ENCODE measurements at places on chromosomes 12 and 14.

DNA sequence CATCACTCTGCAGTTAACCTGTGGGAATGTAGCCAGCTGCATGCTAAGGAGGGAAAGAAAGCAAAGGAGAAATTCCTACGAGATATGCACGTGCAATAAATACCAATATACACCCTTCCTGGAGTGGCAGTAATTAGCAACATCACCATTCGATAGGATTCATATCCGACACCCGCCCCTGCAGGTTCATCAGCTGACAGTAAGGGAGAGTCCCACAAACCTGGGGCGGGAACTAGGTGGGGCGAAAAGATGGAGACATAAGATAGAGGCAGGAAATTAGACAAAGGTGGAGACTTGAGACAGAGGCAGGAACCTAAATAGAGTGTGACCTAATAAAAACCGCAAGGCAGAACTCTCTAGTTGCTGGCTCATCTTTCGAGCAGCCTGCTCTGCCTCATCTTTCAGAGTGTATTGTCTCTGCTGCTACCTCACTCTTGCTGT, 51.6 kb downstream of the PLEKHG3 start:
- peak; percentile 81 for DNase-seq

- no peak for DNase-seq
Measured at GRCh38 chr14:68543516-68543915, 249.4 kb downstream of the ZFP36L1 start.

GRCh38 chr14:94405486-94405885, 17.1 kb upstream of the SERPINA1 start:
- no peak for DNase-seq

DNA sequence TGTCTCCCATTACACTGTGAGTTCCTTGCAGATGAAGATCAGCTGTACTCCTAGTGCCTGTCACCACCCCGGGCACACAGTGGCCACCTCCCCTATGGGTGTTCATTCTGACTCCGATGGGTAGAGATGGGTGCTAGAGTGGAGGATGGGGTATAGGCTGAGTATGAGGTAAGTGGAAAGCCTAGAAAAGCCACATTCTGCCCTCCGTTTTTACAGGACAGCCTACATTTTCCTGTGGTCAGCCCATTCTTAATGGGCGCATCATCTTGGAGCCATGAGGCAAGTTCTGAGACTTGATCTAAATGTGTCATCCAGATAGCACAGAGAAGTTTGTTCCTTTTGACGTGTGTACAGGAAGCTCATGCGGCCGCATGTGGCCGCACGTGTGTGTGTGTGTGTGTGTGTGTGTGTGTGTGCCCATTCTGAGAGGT, 166.7 kb upstream of the HIF1A start:
- no peak for DNase-seq

- peak; percentile 82 for DNase-seq
Measured at GRCh38 chr12:47828976-47829482, 9.3 kb upstream of the HDAC7 start.

- DNase-seq, result no peak
Measured at GRCh38 chr14:49405291-49405690, 180.9 kb downstream of the RPS29 start.

DNA sequence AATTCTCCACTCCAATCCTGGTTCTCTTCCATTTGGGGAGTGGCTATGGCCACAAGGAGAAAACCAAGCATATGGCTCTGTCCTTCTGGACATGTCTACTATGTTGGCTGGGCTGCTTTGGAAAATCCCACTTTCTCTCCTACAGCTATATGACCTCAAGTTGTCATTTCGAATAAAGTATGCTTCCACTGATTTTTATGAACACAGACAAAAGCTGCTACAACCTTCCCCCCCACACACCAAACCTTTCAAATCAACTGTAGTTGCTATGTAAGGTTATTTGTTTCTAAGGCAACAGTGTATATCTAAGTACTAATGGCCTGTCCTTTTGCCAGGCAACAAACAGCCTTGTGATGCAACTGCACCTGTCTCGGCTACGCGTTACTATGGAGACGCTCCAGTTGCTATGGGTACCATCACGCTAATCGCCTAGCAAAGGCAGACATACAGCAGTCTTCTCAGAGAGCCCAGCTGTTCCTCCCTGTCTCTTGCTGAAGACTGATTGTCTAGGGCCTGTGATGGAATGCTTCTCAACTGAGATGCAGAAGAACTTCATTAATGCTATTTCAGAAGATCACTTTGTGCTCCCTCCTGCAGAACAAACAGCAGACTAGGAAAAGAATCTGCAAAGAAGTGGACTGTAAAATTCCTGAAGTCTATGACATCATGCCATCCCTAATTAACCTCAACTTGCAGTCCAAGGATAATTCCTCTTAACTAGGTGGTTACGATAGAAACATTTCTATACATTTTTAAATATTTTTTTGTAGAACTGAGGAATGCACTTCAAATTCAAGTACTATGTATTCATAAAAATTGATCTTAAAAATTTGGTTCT, 67.6 kb downstream of the FOXN3 start:
- DNase-seq, result peak; percentile 53

GRCh38 chr12:8508910-8509841, 4.1 kb upstream of the CLEC4D start:
- no peak for DNase-seq

- no peak for DNase-seq
Measured at GRCh38 chr12:95205016-95205624, 12.1 kb downstream of the FGD6 start.

- peak; percentile 44 for DNase-seq
Measured at GRCh38 chr14:102320033-102320660, 601 bp downstream of the ZNF839 start.

- no peak for DNase-seq
Measured at GRCh38 chr12:79406993-79407392, 283.8 kb downstream of the PAWR start.

DNA sequence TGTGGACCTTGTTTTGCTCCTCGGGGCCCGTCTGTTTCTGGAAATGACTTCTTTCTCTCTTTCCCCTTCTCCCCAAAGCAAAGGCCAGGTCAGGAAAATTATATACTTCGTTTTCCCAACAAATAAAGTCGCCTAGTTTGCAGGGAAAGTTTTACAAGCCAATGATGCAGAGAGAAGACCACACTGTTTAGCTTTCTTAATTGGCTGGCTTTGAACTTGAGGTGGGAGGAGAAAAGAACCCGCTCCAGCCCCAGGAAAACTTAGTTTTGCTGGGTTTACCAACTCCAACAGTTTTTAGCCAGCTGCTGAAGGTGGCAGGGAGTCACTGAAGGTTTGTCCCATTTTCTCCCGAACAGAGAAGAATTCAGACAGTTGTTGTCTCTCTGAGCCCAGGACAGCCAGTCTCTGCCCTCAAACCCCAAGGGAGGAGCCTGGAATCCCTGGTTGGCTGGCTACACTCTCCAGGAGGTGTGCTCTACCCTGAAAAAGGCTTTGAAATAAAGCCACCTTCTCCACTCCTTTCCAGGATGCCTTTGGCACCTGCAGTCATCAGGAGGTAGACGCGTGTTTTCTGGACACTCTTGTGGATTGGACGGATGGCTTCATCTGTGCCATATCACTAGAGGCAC, 24.8 kb downstream of the BCL11B start:
- DNase-seq, result no peak

DNA sequence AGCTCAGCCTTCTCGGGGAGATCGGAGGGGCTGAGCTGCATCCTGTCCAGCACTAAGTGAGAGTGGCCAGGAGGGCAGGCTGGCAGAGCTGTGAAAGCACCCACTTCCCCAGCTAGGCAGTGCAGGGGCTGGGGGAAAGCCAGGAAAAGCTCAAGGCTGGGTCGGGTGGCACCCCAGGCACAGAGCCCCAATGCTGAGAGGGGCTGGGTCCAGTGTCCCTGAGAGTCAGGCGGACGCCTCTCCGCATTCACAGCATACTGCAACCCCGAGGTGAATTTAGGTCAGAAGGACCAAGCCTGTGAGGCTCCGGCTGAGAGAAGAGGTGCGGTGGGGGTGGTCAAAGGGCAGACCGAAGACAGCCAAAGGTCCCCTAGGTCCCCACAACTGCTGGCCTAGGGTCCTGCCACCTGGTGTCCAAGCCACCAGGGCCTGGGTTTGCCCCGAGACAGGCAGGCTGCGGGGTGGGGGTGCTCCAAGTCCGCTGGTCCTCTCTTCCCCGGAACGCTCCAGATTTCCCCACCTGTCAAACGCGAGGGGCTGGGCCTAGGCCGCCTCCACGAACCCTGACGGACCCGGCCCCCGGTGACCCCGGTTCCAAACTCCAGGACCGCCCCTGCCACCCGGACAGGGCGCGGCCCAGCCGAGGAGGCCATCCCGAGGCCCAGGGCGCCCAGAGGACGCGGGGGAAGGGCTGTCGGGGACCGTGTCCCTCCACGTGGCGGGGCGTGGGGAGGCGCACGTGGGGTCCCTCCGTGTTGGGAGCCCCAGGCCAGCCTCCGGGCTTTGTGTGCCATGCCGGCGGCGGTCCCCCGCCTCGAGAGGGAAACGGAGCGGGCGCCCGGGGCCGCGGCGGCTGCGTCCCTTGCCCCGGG, 527 bp downstream of the CAMKK2 start:
- DNase-seq, result peak; percentile 70

DNA sequence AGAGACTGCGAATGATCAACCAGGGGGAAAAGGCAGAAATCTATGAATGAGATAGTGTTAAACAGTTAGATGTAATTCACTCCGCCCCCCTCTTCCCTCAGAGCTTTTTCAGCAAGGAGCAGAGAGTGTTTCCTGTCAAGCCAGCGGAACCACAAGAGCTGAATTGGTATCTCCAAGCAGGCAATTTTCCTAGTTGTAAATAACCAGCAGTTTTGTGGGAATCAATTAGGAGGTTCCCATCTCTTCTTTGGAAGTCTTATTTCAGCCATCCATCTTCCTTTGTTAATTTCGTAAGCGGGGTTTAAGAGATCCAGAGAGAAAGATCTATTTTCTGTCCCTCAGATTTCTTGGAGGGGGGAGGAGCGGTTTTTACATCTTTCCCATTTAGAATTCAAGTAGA, 178.0 kb downstream of the FOXN3 start:
- no peak for DNase-seq

DNA sequence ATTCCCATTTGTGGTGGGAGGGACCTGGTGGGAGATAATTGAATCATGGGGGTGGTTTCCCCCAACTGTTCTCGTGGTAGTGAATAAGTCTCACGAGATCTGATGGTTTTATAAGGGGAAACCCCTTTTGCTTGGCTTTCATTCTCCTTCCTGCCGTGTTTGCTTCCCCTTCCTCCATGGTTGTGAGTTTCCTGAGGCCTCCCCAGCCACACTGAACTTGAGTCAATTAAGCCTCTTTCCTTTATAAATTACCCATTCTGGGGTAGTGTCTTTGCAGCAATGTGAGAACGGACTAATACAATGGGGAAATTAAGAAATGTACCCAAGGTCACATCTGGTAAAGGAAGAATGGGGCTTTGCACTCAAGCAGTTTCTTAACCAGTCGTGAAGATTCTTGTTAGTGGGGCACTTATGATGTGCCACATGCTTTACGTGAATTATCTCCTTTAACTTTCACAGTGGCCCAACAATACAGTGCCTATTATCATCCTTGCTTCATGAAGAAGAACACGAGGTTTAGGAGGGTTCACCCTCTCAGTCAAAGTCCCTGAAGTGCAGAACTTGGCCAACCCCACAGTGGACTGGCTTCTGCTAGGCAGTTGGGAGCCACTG, 234.3 kb downstream of the EFCAB11 start:
- no peak for DNase-seq

GRCh38 chr14:68397371-68397811, 395.5 kb downstream of the ZFP36L1 start:
- peak; percentile 74 for DNase-seq

All from transverse colon (tissue), 4 donors.